Inflammatory macrophage (primary cell): ENCODE measurements at places on chromosomes 2 and 18.
A peak's percentile ranks its signal among the peaks of the same experiment; 100 is the strongest.

GRCh38 chr2:57894381-57894780 lies 152.2 kb upstream of the VRK2 start:
- DNase-seq: peak; percentile 69

GRCh38 chr2:23221901-23222300 lies 163.1 kb upstream of the KLHL29 start:
- no peak for DNase-seq

- no peak for DNase-seq
These were observed 125.9 kb downstream of the ANTXR1 start for GRCh38 chr2:69138793-69139459.

GRCh38 chr18:3342628-3343027 lies 80.7 kb downstream of the MYL12B start:
- no peak for DNase-seq

DNA sequence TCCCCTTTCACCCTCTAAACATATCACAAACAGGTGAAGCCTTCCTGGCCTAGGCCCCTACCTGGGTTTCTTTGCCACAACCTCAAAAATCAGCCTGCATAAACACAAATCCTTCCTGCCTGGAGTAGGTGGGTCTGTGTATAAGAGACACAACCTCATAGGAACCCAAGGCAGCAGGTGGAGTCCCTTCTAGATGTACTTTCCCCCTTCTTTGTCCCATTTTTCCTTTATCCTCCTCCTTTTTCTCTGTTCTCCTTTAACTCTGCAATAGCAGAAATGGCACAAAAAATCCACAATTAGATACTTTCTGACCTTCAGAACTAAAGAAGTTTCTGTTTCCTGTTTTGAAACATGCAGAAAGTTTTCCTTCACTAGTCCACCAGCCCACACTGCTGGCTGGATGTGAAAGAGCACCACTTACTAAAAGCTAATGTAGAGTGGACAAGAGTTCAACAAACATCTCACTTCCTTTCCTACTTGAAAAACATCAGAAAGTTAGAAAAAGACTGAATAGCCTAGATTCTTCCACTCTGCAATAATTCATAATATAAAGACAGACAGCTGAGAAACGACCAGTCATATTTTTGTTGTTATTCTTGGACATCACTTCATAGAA lies 11.2 kb downstream of the SLC40A1 start:
- DNase-seq: peak; percentile 67

- peak; percentile 66 for DNase-seq
These were observed 159.5 kb downstream of the L3MBTL4 start for GRCh38 chr18:6255116-6255705.
